ENCODE measurements at places on chromosomes 1 and 21.

DNA sequence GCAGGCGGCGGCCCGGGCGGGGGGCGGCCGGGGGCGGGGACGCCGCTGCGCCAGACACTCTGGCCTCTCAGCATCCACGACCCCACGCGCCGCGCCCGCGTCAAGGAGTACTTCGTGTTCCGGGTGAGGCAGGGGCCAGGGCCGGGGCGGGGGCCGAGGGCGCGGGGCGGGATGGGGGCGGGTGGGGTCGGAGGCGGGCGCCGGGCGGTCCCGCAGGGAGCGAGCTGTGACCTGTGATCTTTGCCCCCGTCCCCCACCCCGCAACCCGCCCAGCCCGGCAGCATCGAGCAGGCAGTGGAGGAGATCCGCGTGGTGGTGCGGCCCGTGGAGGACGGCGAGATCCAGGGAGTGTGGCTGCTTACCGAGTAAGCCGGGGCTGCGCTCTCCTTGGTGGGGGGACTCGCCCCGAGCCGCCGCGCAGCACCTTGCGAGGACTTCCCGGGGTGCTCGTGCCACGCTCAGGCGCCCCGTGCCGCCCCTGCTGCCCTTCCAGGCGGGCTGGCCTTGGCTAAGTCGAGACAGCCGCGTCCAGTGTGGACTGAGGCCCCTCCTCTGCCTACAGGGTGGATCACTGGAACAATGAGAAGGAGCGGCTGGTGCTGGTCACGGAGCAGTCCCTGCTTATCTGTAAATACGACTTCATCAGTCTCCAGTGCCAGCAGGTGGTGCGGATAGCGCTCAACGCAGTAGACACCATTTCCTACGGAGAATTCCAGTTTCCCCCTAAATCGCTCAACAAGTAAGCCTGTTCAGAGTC, 514 bp downstream of the TPRG1L start:
- DNase-seq, result no peak

DNA sequence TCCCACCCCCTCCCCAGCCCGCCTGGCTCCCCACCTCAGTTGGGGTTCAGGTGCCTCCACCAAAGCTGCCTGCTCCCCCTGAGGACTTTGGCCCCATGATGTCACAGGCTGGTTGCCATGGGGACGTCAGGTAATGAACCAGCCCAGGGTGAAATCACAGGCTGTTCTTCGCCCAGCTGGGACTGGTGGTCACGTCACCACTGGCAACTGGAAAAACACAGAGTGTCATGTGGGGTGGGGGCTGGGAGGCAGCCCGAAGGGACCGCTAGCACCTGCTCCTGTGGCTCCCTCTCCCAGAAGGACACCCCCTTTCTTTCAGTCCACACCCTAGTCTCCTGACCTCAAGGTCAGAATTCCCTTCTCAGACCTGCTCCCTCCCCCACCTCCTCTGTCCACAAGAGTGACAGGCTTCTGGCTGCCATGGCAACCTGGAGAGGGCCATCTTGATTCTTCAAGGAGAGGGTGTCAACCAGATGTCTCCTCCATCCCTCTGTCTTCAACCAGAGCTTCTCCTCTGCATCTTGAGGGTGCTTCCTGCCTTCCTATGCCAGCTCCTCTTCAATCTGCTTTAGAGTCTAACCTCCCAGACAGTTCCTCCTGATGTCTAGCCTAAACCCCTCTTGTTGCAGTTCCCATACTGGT, 6.2 kb downstream of the FAM131C start:
- DNase-seq, result no peak

DNA sequence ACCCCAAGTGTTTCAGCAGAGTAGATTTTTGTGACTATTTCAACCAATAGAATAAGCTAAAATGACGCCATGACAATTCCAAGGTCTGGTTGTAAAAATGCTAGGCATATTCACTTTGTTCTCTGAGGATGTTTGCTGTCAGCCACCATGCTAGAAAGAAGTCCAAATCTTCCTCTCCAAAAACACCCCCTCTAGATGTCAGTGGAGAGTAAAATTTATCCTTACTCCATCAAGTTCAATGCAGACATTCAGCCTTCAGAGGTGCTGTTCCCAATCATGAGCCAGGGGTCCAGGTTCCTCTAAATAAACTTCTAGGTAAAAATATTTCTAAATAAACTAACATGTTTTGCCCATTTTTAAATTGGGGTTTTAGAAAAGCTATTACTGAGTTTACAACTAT, 395.4 kb upstream of the ADAMTS5 start:
- DNase-seq, result no peak

- no peak for DNase-seq
These were observed at the start of gene LBR for GRCh38 chr1:225427235-225428067. Gene LBR (minus strand): TSS chr1:225428038. CDS start chr1:225424075, 3,963 bp downstream.

DNA sequence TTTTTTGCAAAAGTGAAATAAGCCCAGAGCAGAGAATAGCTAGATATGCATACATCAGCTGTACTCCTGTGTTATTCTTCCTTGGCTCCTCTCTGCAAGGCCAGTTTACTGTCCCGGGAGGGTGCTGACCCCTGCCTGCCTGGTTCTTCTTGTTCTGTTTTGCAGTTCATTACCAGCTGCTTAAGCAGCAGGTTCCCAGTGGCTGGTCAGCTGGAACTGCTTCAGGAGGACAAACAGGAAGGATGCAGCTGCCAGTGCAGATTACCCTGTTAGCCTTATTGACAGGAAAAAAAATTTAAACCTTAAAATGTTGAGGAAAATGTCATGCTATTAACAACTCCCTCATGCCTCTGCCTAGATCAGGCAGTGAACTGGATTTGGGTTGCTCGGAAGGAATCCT, 16.0 kb upstream of the LRIG2 start:
- DNase-seq, result no peak

GRCh38 chr1:231357187-231357772, 19.2 kb downstream of the SPRTN start:
- no peak for DNase-seq

- no peak for DNase-seq
These were observed 89.2 kb downstream of the BEND5 start for GRCh38 chr1:48687282-48688045.

DNA sequence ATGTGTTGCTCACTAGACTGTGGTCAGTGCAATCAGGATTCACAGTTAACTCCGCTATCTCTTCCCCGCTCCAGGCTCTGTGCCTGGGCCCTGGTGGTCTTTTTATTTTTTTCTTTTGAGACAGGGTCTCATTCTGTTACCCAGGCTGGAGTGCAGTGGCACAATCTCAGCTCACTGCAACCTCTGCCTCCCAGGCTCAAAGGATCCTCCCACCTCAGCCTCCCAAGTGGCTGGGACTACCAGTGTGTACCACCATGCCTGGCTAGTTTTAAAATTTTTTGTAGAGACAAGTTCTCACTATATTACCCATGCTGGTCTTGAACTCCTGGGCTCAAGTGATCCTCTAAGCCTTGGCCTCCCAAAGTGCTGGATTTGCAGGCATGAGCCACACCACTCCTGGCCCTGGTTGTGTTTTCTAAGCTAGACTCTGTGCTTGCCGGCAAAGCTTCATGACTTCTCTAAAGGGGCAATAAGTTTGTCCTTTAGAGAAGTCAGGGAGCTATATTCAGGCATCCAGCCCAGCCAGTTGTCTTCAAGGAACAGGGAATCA, 1.4 kb downstream of the RCSD1 start:
- DNase-seq, result no peak

DNA sequence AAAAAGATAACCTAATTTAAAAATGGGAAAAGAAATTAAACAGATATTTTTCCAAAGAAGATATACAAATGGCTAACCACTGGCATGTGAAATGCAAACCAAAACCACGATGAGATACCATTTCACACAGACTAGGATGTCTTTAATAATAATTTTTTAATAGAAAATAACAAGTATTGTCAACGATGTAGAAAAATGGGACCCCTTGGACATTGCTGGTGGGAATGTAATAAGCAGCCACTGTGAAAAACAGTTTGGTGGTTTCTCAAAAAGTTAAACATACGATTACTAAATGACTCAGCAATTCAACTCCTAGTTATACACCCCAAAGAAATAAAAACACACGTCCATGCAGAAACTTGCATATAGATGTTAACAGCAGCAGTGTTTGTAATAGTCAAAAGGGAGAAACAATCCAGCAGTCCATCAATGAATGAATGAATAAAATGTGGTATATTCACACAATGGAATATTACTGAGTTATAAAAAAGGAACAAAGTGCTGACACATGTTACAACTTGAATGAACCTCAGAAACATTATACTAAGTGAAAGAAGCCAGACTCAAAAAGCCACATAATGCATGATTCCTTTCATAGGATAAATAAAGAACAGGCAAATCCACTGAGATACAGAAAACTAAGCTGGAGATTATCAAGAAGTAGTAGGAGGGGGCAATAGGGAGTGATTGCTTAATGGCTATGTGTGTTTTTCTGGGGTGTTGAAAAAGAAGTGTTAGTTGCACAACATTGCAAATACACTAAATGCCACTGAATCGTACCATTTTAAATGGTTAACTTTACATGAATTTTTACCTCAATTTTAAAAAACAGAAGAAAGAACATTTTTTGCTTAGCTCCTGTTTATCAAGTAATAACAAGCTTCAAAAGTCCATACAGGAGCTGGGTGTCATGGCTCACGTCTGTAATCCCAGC, 4.1 kb downstream of the PPT1 start:
- DNase-seq, result no peak

DNA sequence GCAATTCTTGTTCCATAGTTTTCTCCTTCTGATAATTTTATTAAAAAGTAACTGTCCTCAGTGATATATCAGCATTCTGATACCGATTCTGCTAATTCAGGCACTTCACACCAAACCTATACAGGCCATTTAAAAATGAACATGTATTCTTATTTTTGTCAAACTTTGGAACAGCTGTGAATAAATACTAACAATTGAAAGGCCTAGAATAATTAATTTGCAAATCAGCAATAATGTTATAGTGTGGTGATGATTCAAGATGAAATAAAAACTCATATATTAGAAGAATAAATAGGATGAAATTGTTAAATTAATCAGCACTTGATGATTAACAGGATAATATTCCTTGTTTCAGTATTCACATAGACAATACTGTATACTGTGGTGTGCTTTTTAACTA, 9.9 kb downstream of the CDKN2C start:
- peak; percentile 48 for DNase-seq

DNA sequence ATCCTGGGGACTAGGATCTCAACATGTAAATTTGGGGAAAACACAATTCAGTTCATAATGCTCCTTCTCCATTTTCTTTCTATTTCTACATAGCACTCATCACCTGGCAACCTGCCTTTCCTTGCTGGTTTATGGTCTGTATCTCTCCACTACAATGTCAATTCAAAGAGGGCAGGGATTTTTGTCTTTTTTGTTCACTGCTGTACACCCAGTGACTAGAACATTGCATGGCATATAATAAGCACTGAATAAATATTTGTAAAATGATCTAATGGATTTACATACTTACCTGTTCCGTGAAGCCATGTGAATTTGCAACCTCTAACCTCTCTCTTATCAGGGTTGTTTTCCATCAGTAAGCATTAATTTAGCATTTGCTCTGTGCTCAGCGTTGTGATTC, 27.4 kb upstream of the TBX15 start:
- peak; percentile 31 for DNase-seq

DNA sequence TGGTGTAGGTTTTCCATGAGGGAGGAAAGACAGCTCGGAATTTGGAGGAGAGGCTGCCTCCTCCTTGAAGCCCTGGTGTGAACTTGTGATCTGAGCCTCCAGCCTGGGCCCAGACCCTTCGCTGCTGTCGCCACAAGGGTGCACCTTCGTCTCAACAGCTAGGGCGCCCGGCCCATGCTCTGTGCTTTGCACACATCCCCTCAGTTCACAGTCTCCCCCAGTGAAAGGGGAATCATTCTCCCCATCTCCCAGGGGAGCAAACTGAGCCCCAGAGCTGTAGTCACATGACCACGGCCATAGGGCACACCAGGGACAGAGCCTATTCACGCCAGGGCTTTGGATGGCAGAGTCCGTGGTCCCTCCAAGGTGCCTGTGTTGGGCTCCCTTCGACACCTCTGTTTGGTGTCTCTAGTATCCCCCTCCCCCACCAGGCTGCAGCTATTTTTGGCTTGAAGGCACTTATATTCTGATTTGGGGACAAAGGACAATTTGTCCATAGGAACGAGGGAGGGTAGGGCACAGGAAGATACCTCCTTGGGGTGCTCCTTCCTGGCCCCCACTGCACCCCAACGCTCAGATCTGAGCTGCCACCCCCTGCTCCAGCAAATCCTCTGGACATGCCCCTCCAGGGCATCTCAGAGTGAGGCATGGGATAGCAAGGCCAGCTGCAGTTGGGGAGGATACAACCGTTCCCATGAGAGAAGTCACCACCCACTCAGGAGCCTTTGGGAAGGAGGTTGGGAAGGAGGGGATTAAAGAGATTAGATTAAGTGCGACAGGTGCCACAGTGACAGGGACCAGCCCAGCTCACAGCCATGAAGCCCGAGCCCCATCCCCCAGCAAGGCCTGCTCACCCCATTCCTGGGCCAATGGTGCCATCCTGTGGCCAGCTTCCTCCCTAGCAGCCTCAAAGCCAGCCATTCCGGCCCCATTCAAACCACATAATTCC, 15.7 kb downstream of the MATN1 start:
- DNase-seq, result peak; percentile 37

DNA sequence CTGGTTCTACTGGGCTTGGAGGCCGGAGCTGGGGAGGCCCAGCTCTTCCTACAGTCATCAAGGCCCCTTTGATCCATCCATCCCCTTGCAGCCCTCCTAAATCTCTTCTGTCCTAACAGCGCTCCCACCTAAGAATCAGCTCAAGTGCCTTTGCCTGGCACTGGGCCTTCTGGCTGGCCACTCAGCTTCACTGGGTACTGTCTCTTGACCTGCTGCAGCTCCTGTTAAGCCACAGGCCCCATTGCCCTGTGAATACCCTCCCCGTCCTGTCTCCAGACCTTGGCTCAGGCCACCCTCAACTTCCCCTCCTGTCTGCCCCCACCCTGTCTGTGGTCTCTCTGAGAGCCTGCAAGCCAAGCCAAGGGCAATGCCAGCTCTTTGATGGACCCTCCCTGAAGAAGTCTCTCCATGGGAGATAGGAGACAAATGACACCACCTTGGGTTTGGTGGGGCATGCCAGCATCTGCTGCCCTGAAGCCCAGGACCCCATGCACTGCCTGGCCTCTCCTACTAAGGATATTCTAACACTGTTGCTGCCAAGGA, 27.3 kb downstream of the FAM151A start:
- no peak for DNase-seq

All from NCI-H748 treated with DMSO at 0.1 percent for 48 hours (cell line).